ENCODE measurements at places on chromosomes 7 and 10.
A peak's percentile ranks its signal among the peaks of the same experiment; 100 is the strongest.

- DNase-seq, result no peak
Observed at GRCh38 chr7:43058271-43059066, 54.0 kb upstream of the HECW1 start.

DNA sequence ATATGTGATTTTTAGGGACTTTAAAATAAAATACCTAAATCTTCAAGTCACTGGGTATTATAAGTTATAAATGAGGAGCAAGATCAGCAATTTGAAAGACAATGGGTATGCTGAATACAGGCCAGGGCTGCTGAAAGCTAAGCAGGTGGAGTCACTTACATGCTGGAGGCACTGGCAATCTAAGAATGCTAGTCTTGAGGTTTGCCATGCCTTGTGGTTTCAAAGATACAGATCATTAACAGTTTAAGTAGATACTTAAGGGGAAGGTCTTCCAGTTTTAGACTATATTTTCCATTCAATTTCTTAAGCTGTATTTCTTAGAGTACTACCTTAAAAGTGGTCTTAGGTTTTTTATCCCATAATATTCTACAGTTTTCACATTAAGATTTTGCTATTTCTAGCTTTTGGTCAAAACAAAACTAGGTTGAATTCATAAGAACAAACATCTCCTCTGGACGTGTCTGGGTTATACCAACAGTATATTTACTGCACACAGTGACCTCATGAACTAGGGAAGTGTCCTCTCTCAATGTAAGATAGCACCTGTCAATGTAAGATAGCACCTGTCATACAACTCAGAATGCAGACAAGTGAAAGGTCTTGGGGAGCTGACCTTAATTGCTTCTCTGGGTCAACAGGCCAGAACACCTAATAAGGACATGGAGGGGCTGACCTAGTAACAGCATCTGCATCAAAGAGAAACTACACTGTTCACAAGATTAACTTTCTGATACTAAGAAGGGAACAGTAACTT is 2.0 kb downstream of the SRI start:
- no peak for DNase-seq

GRCh38 chr10:91294134-91294906 is 73.9 kb downstream of the PCGF5 start:
- DNase-seq, result no peak

DNA sequence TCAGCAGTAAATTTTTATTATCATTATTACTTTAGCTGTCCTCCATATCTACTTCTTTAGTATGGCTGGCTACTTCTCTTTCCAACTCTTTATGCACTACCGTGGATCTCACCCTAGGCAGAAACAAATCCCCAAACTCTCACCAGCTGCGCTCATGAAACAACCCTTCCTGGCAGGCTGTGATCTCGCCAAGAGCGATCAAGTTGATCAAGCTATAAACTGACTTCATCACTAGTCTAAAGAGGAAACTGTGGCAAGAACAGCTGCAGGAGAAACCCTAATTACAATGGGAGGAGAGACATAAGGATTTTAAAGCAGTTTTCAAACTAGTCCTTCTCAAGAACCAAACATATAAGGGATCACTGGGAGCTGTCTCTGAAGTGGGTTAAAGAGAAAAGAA is 160.5 kb upstream of the PRSS58 start:
- DNase-seq, result no peak

DNA sequence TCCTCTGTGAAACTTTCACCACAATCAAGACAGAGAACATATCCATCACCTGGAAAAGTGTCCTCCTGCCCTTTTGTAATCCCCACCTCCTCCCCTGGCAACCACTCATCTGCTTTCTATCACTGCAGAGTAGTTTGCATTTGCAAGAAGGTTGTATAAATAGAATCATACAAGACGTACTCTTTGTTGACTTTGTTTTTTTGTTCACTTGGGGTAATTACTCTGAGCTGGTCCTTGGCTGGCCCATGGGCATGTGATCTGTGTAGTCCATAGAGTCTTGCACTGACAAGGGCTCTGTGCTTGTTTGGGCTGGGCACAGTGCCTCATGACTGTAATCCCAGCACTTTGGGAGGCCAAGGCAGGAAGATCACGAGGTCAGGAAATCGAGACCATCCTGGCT is 7.8 kb upstream of the HACD1 start:
- no peak for DNase-seq

DNA sequence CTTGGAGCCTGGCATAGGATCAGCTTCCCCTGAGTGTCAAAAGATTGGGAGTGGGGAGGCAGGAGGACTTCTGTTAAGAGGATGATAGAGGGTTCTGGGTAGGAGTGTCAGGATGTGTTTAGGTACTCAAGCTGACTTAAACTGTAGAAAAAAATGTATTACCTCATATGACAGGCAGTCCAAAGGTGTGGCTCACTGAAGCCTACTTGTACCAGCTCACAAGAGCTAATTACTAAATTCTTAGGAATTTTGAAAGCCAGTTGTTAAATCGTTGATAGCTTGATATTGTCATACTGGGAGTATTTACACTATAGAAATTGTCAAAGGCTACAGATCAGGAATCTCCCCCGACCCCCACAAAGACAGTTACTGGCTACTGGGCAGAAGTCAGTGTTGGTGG is 32.1 kb downstream of the FAS start:
- no peak for DNase-seq

- no peak for DNase-seq
Observed at GRCh38 chr7:130758429-130759056, 24.5 kb upstream of the KLF14 start.

DNA sequence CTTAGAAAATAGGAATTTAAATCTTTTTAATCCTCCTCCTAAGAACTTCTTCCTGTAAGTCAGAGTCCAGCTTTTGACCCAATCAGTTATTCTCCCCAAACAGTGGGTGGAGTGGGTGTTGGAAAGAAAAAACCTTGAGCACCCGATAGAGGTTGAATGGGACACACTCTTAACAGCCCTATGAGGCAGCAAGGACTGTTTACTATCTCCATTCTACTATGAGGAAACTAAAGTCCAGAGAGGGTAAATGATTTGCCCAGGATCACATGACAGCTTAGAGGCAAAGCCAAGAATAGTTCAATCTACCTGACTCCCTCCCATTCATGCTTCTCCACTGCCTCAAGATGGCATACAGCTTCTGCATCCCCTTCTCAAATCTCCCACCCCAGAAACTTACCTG is 57.6 kb upstream of the SLC35B4 start:
- no peak for DNase-seq

- DNase-seq, result no peak
Observed at GRCh38 chr7:134058980-134059379, 68.2 kb upstream of the LRGUK start.

DNA sequence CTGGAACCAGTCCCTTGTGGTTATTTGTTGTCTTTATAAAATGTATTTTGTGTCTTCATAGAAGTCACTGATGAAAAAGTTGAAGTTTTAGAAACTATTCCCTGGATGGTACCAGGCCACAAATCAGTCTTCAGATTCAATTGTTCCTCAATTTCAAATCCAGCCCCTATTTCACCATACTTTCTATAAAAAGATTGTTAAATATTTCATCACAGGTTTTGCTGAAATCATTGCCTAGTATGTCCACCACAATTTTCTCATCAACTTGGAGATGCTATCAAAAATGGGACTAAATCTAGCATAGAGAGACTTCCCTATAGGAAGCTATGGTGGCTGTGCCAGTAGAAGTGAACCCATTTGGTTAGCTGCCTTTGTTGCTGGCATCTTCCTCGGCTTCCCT is 118.5 kb downstream of the RAB18 start:
- no peak for DNase-seq

- DNase-seq, result no peak
Observed at GRCh38 chr7:107077699-107078516, 33.4 kb downstream of the PRKAR2B start.

DNA sequence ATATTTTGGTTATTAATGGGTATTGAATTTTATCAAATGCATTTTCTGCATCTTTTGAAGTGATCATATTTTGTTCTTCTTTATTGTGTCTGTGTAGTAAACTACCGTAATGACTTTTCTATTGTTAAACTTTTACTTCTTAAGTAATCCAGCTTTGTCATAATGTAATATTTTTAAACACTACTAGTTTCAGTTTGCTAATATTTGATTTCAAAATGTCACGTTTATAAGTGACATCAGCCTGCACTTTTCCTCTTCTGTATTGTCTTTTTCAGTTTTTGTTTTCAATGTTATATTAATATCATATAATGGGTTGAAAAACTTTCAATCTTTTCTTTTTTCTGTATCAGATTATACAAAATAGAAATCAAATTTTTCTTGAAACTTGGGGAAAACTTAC is 71.6 kb upstream of the ANKRD1 start:
- DNase-seq, result no peak

DNA sequence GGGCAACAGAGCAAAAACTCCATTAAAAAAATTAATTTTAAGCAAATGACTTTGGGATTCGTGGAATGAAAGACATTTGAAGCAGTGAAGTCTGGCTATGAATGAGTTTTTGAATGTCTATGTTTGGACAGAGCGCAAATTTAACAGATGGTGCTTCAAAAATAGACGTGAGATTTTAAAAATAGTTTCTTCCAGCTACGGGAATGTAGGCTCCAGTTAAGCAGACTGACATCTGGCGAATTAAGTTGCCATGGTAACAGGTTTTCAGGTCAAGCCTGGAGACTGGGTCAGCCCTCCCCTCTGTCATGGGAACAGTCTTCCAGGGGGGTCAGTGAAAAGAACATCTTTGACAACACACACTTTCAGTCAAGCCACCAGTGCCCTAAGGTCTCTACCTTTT is 62.0 kb downstream of the MYOF start:
- no peak for DNase-seq

GRCh38 chr10:49371967-49372366 is 23.9 kb downstream of the DRGX start:
- DNase-seq, result no peak

DNA sequence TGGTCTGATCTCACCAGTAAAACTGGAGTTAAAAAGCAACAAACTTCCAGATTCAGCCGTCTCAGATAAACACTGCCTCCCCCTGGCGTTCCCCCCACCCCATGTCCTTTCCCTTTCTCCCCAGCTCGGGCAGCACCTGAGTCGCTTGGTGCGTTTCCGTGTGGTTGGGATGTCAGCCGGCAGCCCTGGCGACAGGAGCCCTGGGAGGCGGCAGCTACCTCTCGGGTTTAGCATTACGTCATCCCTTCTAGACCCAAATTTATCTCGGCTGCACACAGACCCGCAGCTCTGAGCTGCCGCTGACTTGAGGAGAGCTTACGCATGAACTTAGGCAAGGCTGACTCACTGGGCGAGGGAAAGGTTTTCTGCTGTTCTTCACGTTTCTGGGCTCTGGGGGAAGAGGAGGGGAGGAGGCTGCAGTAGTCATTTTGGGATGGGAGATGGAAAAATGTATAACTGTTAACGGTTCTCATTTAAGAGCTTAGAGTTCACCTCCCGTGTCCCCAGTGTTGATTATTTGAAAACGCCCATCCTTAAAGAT is 14.4 kb downstream of the MXI1 start:
- peak; percentile 77 for DNase-seq

- no peak for DNase-seq
Observed at GRCh38 chr7:101631224-101631714, 2.2 kb upstream of the MYL10 start.

DNA sequence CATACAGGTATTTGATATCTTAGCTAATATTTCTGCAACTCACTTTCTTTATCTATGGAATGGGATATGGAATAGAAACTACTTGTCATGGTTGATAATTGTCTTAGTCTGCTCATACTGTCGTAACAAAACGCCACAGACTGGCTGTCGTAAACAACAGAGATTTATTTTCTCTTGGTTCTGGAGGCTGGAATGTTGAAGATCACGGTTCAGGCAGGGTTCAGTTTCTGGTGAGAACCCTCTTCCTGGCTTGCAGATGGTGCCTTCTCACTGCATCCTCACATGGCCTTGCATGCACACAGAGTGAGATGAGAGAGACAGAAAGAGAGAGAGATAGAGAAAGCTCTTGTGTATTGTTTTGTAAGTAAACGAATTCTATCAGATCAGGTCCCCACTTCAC is 332.7 kb upstream of the MAGI2 start:
- no peak for DNase-seq

- no peak for DNase-seq
Observed at GRCh38 chr7:76338298-76339084, 20.3 kb downstream of the YWHAG start.

DNA sequence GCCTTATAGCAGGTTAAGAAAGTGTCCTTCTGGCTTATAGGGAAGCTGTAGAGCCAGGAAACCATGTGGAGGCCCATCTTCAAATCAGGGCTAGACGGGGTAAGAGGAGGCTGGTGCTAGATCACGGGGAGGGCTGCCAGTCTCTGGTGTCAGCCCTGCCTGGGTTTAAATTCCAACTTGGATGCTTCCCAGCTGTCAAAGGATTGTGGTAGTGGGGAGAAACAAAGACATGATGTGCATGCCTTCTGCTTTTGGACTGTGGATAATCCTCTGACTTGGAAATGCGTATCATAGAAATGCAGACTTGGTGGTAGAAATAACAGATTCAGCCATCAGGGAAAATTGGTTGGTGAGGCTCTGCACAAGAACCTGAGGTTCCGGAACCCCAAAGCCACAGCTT is 325.6 kb downstream of the PHTF2 start:
- DNase-seq, result no peak

GRCh38 chr10:103466734-103467133 is 8.0 kb upstream of the CALHM1 start:
- no peak for DNase-seq

- DNase-seq, result no peak
Observed at GRCh38 chr7:57772126-57772924, 322.3 kb downstream of the ZNF716 start.

- no peak for DNase-seq
Observed at GRCh38 chr10:113061054-113061430, 111.0 kb downstream of the TCF7L2 start.

DNA sequence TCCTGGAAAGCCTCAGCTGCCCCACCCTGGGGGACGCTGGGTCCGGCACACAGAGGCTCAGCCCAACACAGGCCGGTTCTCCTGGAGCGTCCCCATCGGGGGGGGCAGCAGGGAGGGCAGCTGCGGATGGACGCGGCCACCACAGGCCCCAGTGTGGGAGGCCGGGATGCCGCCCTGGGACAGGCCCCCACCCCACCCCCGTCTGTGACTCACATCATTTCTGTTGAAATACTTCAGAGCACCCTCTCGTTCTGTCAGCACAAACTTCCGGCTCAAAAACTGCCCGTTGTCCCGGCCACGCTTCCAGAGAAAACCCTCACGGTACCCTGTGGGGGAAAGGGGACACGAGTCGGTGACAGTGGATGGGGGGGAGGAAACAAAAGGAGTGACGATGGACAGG is 28.5 kb downstream of the GET4 start:
- DNase-seq, result no peak

DNA sequence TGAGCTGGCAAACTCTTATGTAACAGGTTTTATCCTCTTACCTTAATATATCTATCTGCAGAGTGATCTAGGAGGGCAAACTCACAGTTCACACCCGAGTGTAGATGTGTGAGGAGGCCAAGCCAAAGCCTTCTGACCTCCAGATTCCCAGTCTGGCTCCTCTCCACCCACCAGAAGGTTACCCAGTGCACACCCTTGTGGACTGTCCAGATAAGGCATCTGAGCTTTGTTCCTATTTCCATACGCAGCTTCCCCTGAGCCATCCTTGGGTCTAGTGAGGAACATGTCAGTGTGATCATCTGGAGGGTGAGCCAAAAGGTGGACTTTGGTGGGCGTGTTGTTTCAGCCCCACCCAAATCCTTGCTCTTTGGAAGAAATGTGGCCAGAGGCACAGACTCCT is 203.0 kb upstream of the MEOX2 start:
- no peak for DNase-seq

GRCh38 chr7:133020496-133020895 is 61.4 kb downstream of the CHCHD3 start:
- DNase-seq, result no peak
